ENCODE measurements at places on chromosomes 6 and 20.

- DNase-seq, result no peak
Observed at GRCh38 chr6:96075826-96076225, 60.1 kb downstream of the FUT9 start.

DNA sequence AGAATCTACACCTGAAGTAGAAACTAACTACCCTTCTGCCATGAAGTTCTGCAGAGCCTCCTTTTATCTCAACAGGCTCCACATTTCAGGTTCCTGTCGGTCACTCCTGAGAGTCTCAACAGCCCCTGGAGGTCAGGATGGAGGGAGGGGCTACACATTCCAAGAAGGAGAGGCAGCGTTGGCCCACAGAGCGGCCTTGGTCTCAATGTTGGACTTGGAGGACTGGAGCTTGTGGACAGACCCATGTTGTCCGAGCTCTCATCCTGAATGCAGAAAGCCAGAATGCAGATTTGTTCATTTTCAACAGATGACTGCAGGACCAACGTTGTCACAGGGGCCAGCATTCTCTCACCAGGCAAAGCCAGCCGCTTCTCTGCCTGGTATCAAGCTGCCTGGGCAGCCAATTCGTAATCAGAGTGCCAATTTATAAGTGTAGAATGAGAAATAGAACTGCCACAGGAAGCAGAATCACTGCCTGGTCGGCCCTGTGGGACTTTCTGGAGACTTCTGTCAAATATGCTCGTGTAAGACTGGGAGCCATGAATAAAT lies 212.5 kb upstream of the SNX9 start:
- DNase-seq, result peak; percentile 23

DNA sequence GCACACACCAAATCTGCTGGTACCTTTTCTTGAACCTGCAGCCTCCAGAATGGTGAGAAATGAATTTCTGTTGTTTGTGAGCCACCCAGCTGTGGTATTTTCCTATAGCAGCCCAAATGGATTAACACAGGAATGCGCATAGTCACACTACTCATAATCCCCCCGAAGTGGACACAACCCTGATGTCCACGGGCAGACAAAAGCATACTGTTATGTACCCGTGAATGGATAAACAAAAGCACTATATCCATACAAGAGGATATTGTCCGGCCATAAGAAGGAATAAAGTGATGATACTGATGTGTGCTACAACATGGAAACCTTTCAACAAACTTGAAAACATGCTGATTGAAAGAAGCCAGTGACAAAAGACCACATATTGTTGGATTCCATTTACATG lies 25.1 kb upstream of the RPP40 start:
- no peak for DNase-seq

DNA sequence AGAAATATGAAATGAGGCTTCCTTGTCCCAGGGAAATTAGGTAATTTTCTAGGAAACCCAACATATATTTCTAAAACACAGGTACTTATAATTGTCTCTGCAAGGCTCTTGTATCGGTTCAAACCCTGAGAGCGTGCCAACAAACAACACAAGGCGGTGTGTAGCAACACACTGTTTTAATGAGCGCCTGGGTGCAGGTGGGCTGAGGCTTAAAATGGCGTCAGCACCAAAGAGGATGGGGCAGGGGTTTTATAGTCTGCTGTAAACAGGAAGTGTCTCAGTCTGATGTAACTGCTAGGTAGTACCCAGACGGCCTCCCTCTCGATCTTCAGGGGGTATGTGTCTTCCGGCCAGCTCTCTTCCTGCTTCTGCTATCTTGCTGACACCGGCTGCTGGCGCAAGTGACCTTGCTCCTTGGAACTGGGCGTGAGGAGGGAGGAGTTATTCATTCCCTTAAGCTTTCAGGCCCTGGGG lies 69.7 kb downstream of the EPB41L2 start:
- DNase-seq, result no peak

DNA sequence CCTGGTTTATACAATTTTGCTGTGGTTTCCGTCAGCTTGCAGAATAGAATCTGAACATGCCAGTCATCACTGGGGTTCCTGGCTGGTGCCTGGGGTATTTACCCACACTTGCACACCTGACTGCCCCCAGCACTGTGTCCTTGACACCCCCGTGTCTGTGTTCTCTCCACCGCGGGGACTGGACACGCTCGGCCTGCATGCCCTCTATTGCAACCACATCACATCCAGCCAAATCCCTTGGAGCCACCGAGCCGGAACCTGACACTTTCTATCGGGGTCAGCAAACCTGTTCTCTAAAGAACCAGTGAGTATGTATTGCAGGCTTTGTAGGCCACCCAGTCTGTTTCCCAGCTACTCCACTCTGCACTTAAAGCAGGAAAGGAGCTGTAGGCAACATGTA lies 527.5 kb downstream of the PRKN start:
- DNase-seq, result no peak

DNA sequence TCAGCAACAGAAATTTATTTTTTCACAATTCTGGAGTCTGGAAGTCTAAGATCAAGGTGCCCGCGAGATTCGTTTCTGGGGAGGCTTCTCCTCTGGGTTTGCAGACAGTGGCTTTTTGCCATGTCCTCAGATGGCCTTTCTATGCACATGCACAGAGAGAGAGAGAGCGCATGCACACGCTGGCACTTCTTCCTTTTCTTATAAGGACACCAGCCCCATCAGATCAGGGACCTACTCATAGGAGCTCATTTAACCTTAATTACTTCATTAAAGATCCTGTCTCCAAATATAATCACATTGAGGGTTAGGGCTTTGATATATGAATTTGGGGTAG lies 260.7 kb upstream of the PLCB4 start:
- DNase-seq, result no peak

DNA sequence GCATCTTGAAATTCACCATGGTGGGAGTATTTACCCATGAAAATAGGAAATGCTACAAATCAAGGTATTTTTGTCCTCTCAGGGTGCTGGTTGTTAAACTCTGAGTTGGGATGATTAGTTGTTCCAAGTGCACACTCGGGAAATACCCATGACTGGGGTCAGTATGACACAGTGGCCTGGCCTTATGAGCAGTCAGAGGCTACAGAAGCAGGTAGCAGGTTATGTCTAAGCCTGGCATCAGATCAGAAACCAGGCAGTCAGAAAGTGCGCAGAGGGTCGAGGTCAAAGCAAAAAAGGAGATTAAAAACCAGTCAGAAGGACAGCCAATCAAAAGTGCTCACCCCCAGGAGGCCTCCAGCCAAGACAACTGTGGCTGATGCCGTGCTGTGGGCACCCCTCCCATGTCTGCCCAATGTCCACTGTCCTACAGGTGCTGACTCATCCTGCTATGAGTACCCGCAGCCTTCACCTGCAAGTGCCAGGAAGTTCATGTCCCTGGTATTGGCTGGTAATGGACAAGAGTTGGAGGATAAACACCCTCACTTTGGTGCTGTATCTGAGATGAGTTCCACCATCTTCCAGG lies 117.4 kb upstream of the SLC24A3 start:
- DNase-seq, result no peak

DNA sequence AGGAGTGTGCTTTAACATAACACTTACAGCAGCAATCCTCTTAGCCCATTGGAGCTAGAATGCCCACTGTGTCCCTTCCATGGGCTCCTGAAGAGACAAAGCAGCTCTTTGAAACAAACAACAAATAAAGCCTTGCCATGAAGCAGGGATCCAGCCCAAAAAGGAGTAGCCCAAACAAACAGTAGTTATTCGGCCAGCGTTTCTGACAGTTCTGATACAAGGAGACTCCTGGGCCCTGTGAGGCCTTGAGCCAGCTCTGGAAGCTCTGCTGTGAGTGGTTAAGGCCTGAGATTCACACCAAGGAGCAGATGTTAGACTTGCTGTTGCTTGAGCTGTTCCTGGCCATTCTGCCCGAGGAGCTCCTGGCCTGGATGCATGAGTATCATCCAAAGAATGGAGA lies 16.9 kb upstream of the ZSCAN16 start:
- DNase-seq, result no peak

DNA sequence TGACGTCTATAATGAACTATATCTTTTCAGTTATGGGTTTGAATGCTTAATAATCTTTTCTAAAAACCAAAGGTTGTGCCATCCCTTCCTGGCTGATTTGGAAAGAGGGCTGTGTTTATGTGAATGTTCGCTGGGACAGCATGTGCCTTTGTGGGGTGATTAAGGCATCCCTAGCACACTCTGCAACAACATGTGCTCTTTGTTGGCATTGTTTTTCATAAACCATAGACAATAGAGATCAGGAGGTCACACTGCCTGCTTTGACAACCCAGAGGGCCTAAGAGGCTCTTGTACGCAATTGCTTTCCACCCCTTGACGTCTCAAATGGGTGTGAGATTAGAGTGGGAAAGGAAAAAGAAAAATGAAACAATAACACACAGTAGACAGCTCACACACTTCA lies 116.0 kb downstream of the LRRC1 start:
- DNase-seq, result no peak

- no peak for DNase-seq
Observed at GRCh38 chr20:8829256-8829655, 239.6 kb upstream of the PLCB4 start.

DNA sequence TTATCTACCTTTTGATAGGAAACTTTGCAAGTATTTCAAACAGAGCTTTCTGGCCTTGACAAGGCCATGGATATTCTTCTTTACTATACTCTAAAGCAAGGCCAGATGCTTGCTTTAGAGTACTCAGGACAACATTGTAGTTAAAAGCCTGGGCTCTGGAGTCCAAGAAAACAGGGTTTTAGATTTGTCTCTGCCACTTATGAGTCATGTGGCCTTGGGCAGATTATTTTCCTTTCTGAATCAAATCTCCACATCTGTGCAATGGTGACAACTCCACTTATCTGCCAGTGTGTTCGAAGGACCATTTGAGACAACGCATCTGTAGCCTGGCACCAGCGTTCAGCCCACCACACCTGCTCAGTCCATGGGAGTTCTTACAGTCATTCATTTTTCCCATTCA lies 265.9 kb upstream of the RIN2 start:
- DNase-seq, result no peak

DNA sequence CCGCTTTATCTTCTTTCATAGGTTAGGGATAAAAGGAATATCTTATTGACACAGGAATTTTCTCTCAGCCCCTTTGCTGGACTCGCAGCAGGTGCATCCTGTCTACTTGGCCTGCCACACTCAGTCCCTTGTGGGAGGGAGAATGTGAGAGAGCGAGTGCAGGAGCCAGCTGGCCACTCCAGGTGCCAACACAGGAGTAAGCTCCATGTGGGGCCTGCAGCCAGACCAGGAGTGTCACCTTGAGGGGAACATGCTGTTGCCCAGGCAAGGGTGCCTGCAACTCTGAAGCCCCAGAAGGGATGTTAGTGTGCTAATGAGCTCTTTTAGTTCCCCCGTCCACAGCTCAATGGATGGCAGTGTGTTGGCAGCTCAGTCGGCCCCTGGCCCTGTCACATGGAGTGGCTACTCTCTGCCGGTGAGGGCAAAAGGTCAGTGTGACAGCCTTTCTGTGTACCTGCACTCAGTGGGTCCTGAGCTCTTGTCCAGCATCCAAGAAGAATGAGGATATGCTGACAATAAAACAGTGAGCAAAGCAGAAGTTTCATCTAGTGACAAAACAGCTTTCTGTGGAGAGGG lies 57.1 kb downstream of the CRYBG1 start:
- no peak for DNase-seq

- no peak for DNase-seq
Observed at GRCh38 chr6:100678027-100678426, 203.1 kb downstream of the ASCC3 start.

GRCh38 chr20:57391439-57392301 lies 474 bp downstream of the RBM38 start:
- DNase-seq, result no peak

GRCh38 chr6:50707652-50708300 lies 5.5 kb upstream of the TFAP2D start:
- DNase-seq, result no peak

DNA sequence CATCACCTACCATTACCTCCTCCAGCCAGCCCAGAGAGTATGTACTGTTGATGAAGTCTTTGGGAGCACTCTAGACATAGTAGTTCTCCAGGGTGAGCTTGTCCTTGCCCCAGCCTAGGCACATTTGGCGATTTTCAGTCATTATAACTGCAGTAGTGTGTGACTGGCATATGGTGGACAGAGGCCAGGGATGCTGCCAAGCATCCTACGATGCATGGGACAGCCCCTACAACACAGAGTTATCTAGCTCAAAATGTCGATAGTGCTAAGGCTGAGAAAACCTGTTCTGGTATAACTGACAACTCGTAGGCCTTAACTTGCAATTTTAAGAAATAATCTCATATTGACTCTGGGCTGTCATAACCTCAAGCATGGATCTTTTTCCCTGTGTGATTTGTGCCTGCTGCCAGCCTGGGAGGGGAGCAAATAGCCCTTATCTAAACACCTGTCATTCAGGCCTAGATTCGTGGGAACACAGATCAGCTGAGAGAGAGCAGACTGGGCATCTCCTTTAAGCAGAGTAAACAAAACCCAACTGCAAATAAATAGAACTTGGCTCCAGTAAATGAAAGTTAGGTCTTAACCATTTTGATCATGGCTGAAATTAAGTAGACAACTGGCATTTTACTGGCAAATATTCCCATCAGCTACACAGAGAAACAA lies 102.6 kb downstream of the SPTLC3 start:
- DNase-seq, result no peak

- no peak for DNase-seq
Observed at GRCh38 chr6:114367315-114367961, 24.6 kb upstream of the HS3ST5 start.

- peak; percentile 83 for DNase-seq
Observed at GRCh38 chr6:53725791-53726575, 60.4 kb upstream of the KLHL31 start.

GRCh38 chr20:46826343-46826984 lies 68.2 kb upstream of the EYA2 start:
- DNase-seq, result no peak

- no peak for DNase-seq
Observed at GRCh38 chr20:38840894-38841470, 35.5 kb downstream of the PPP1R16B start.

DNA sequence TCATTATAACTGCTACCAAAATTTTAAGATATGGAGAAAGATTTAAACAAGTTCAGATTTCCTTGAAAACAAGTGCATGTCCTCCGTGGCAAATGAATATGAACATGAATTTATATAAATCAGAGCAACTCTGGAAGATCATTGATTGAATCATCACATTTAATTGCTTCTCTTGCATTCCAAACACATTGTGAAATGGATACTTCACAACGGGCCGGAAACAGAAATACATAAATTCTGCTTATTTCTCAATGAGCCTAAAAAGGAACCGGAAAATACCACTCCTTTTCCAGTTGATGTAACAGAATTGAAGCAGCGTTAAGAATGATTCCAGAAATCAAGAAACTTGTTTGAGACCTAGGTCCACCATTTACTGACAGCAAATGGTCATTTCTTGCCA lies 134.6 kb upstream of the BTN3A2 start:
- no peak for DNase-seq

GRCh38 chr6:161274898-161275297 lies 1.0 kb upstream of the AGPAT4 start:
- no peak for DNase-seq

- no peak for DNase-seq
Observed at GRCh38 chr6:37520926-37521325, 21.2 kb upstream of the CCDC167 start.

DNA sequence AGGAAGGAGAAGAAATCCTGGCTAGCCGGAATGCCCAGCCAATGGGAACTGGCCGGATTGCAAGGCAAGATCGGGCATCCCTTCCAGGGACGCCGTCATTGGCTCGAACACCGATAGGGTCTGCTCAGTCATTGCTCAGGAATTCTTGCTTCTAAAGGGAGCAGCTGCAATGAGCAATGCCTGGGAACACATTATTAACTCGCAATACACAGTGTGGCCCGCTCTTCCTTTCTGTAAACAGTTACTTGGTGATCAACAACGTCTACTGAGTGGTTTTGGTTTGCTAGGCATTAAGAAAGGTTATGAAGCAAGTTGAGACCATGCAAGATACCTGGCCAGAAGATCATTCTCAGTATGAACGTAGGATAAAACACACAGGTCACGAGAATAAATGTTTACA lies 165.4 kb upstream of the CITED2 start:
- DNase-seq, result peak; percentile 64
